Fibroblast of pulmonary artery (primary cell): ENCODE measurements at places on chromosomes 2 and 18.

DNA sequence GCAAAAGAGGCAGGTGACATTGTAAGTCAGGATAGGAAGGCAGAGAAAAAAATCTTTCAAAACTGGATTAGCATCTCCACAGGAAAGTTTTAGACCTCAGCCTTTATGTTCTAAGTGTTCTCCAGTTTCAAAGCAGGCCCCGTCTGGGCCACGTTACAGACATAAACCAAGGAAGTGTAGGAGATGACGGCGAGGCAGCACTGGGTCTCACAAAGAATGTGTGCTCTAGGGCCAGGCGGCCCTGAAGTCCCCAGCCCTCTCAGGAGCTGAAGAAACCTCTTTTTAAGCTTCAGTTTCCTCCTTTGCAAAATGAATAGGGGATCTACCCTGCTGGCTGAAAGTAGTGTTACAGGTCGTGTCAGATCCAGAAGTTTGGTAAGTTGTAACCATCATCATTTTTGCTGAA lies 81.7 kb downstream of the SPRED2 start:
- DNase-seq = no peak

- DNase-seq = peak; percentile 52
Observed at GRCh38 chr2:43223521-43224001, 2.8 kb downstream of the ZFP36L2 start.

DNA sequence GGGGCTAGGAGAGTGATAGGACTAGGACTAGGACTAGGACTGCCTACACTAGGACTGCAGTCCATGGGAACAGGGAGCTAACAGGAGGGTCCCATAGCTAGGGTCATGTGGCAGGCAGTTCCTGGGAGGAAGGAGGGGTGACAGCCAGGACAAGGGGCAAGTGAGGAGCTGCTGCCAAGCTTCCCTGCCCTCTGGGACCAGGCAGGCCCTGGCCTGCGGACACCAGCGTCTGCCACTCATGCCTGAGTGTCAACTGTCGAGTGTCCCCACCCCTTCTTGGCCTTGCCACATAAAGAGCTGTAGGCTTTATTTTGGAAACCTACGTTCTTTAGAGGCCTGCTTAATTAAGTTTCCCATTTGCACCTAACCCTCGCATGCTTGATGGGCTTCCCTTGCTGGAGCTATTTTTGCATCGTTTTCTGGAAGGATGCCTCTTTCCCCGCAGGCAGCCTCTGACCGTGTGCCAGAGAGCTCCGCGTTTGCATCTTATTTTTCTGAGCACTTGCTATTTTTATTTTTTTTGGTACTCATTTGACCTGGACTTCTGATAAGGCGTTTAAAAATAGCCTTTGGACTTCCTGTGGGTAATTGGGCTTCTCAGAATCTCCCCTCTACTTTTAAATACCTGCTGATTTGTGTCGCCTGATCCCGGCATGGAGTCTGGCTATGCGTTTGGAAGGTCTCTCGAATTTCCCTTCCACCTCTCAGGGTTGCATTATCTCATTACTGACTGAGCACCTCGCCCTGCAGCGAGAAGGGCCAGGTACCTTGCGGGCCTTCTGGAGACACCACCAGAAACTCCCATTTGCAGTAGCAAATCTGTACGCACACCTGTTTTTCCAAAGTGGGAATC lies 66.4 kb downstream of the SH3RF3 start:
- DNase-seq = no peak

- DNase-seq = no peak
Observed at GRCh38 chr2:192159736-192160135, 35.0 kb downstream of the TMEFF2 start.

GRCh38 chr2:111118481-111118980 lies 2.2 kb upstream of the BCL2L11 start:
- no peak for DNase-seq

DNA sequence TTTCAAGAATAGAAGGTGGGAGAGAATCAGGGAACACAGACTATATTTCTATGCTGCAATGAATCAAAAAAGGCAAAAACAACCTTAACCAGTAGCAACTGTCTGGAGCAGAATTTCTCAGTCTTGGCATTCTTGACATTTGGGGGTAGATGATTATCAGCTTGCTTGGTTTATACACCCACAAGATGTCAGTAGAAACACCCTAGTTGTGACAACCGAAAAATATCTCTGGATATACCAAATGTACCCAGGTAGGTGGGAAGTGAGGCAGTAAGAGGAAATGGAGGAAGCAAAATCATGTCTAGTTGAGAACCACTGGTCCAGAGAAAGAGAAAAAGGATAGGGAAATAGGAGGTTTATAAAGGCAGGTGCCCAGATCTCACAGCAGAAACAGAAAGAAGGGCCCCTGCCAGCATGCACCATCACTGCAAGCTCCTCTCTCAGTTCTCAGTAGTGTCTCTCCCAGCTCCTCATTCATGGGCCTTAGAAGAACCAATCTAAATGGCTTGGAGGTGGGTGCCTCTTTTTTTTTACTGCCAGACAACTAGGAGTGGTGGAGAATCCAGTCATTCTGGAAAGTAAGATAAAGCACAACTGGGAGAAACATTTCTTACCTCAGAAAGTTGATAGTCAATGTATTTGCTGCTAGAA lies 50.4 kb downstream of the MBD2 start:
- DNase-seq = no peak
